Stimulated activated CD8-positive, alpha-beta memory T cell treated with anti-CD3 and anti-CD28 coated beads, Interleukin-4, amount 100 ng/mL, for 1 hour (primary cell): ENCODE measurements at places on chromosomes 5 and 9.

GRCh38 chr5:33888587-33888986, 3.2 kb downstream of the ADAMTS12 start:
- DNase-seq: no peak

DNA sequence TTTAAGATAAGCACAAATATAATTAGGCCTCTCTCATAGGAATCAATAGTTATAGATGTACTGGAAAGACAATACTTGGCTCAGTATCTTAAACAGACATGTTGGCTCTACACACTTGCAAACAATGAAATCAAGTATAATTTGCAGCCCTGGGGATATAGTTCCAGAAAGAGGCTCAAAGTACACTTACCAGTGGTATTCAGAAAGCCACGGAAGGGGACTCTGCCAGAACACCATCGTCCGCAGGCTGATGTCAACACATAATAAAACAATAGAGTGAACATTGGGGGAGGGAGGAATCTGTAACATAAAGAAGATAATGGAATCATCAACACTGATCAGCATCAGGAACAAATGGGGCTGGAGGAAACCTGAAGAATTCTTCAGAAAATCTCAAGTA, 31.2 kb upstream of the EBF1 start:
- no peak for DNase-seq

- DNase-seq: no peak
These were observed 315.7 kb downstream of the MCTP1 start for GRCh38 chr5:94969174-94969573.

- DNase-seq: no peak
These were observed 14.6 kb upstream of the TRAF1 start for GRCh38 chr9:120941046-120941770.

- DNase-seq: no peak
These were observed 23.1 kb upstream of the SMAD5 start for GRCh38 chr5:136109453-136110135.

GRCh38 chr5:145971108-145971507, 34.7 kb downstream of the SH3RF2 start:
- DNase-seq: no peak

- DNase-seq: no peak
These were observed 12.8 kb upstream of the CAMK4 start for GRCh38 chr5:111211341-111211740.

- no peak for DNase-seq
These were observed 277.9 kb upstream of the CDH9 start for GRCh38 chr5:27316271-27316650.

DNA sequence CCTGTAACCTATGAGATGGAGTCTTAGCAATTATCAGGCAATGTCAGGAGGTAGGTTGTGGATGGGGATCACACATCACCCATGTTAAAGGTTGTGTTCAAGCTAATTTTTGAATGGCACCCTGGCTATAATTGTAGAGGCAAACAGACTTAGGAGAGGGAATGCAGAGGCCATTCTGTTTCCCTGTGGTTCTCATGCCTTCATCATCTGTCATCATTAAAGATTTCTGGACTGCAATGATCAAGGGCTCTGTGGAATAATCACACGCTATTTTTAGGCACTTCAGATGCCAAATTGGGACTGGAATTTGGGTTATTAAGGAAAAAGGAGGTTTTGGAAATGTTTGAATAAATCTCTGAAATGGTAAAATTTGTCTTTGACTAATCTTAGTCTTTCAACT, 1065.4 kb downstream of the TAF11L14 start:
- DNase-seq: no peak

DNA sequence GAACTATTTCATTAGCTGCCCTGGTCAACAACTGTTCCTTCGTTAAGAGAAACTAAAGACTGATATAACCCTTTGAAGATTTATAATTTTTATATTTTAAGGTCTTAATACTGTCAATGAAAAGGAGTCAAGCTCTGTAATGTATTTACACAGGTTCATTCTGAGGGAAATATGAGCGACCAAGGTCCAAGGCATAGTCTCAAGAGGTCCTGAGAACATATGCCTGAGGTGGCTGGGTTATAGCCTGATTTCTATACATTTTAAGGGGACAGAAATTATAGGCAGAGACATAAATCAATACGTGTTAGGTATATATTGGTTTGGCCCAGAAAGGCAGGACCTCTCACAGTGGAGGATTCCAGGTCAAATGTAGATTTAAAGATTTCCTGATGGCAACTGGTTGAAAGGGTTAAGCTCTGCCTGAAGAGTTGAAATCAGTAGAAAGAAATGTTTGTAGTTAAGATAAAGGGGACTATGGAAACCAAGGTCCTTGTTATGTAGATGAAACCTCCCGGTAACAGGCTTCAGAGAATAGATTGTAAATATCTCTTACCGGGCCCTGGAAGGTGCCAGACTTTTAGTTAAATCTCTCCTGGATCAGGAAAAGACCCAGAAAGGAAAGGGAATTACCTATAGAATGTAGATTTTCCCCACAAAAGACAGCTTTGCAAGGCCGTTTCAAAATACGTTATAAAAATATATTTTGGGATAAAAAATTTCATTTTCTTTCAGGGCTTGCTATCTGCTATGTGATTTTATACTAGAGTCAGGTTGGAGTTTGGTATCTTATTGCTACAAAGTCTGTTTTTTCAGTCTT, 107.3 kb upstream of the PRLR start:
- no peak for DNase-seq
